Stimulated activated CD4-positive, alpha-beta T cell treated with anti-CD3 and anti-CD28 coated beads, TNF-alpha, amount 100 ng/mL, for 1 hour (primary cell): ENCODE measurements at places on chromosomes 6 and 20.

- DNase-seq: no peak
Measured at GRCh38 chr20:54132612-54133433, 41.0 kb downstream of the CYP24A1 start.

- DNase-seq: no peak
Measured at GRCh38 chr20:22630701-22631100, 46.3 kb upstream of the FOXA2 start.

GRCh38 chr6:3165631-3166534 is 8.5 kb upstream of the TUBB2A start:
- no peak for DNase-seq

- no peak for DNase-seq
Measured at GRCh38 chr6:3671382-3671781, 80.1 kb downstream of the PXDC1 start.

DNA sequence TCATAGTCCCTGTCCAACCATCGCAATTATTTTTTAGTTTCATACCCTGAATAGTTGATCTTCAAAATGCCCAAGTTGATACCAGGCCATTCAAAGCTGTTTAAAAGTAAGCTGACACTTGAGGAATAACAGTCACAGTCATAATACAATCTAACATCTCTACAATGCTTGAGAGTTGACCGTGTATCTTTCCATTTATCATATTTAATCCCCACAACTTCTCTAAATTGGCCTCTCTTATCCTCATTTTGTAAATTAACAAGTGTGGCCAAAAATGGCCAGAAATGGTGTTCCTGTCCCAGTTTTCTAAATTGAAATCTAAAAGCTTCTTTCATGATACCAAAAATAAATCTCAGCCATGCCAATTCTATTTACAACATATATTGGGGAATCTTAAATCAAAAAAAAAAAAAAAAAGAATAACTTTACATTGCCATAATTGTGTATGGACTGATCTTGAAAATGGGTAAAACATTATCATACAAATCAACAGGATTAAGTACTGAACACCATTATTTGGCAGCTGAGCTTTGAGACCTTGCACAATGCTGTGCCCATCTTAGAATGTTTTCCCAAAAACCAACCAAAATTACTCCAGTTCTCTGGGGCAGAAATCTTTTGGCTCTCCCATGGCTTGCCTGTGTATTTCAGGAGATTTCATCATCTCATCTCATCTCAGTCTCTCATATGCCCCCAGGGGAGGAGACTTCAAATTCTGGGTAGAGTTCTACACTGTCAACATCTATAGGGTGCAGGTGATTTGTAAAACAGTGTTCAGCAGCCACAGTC is 448.7 kb upstream of the JARID2 start:
- DNase-seq: no peak

DNA sequence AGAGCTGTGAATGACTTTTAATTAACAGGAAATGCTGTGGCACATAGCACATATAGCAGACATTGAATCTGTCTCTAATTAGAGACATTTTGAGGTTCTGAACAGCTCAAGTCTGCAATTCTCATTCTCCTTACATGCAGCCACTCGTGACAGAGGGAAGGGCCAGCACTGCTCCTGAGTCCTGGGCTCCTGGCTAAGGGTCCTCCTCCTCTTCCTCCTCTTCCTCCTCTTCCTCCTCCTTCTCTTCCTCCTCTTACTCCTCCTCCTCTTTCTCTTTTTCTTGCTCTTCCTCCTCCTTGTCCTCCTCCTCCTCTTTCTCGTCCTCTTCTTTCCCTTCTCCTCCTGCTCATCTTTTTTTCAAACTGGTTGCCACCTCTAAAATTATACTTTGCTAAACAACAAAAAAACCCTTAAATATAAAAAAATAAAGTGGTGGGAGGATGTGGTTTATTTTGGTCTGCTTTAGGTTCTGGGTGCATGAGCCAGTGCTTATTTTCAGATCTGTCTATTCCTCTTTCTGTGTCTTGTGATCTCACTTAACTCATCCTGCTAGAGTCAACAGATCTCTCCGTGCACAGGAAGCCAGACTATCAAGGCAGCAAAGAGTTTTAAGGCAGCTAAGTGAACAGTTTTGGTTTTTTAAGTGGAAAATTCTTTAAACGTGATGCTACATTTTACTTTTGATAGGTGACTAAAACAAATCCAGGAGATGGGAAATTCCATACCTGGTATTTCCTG is 159.3 kb downstream of the CD83 start:
- DNase-seq: no peak

- DNase-seq: no peak
Measured at GRCh38 chr6:133973109-133973971, 20.3 kb downstream of the TBPL1 start.

- no peak for DNase-seq
Measured at GRCh38 chr20:60641879-60642447, 610.1 kb upstream of the CDH4 start.

GRCh38 chr6:43669922-43670622 is 17.5 kb downstream of the MRPS18A start:
- no peak for DNase-seq

DNA sequence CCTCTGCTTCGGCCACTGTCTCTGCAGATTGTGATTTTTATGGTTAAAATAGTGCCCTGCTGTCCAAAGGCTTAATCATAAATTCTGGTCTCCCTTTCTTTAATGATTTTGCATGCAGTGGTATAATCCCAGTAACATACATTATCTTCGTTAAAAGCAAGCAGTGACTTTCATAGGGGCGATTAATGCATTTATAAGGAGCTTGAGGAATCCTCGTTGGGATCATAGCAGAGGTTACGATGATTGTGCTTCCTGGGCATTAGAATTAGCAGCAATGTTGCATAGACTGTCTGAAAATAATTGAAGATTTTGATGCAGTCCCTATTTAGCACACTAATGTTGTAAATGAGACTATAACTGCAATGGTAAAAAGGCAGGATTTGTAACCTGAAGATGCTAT is 181.3 kb downstream of the PRL start:
- DNase-seq: no peak

DNA sequence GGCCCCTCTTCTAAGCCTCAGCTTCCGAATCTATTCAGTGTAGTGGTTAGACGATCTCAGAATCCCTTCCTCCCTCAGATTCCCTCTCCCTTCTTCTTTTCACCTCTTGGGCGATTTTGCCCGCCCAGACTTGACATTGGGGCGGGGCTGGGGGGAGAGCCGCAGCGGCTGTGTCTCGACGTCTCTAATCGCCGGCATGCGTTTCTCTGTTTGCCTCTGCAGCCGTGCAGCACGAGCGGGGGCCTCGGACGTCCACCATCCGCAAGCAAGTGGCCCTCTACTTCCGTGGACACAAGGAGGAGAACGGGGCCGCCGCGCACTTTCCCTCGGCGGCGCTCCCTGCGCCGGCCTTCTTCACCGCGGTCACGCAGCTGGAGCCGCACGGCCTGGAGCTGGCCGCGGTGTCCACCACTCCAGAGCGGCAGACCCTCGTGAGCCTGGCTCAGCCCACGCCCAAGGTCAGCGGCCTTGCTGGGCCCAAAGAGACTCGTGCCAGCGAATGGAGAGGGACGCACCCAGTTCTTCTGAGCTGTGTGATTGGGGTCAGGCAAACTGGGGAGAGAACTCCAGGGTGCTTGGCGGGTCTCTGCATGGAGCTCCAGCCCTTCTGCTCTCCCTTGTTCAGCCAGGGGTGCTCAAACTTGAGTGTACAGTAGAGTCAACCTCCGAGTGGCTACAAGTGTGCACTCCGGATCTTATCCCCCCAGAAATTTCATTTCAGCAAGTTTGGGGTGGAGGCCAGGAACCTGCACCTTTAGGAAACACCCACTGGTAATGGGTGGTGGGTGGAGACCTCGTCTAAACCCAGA is 10.7 kb downstream of the NR2E1 start:
- no peak for DNase-seq

- DNase-seq: no peak
Measured at GRCh38 chr6:132445201-132445951, 44.1 kb upstream of the MOXD1 start.

- no peak for DNase-seq
Measured at GRCh38 chr6:106533054-106533453, 96.2 kb downstream of the RTN4IP1 start.

DNA sequence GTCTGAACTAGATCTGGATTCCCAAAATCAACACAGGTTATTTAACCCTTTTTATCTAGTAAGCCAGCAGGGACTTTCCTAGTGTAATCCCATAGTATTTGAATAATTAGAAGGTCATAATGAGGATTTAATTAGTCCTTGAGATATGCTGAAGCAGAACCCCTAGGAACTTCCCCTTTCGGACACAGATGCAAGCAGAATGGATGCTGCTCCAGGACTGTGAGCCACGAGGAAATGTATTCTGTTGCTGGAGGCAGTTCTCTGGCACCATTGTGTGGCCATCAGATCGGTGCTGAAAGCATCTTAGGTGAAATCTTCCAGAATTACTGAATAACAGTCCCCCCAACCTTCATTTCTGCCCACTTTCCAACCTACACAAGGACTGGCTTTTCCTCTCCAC is 206.9 kb downstream of the TMEM242 start:
- DNase-seq: no peak

GRCh38 chr6:91653895-91654294 is 1067.0 kb upstream of the MAP3K7 start:
- no peak for DNase-seq

DNA sequence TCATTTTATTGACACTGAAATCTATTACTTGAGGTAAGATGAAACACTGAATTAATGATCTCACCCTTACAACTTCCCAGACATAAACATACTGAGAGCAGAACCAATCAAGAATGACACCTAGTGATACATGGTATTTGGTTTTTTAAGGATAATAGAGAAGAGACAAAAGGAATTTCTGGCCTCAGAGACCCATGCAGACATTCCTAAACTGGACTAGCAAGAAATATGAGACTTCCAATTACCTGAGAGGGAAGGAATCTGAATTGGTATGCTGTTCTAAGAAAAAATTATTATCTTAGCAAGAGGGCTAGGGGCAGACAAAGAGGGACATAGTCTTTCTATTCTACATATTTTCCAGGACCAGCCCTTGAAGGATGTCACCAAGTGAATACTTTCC is 141.1 kb downstream of the BMP5 start:
- DNase-seq: no peak

DNA sequence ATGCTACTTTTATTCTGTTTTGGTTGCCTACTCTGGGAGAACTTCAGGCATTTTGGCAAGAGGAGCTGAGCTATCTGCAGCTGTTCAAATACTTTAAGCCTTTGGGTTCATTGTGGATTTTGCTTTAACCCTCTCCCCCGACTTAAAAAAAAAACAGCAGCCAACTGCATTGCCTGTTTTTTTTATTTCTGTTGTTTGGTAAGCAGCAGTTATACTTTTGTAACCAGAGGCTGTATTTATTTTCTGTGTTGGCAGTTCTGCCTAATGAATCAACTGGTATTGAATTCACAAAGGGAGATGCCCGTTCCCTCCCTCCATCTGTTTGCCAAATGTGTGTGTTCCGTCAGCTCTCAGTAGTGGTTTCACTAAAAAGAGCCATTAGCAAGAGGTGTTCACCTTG is 484.0 kb downstream of the UTRN start:
- DNase-seq: no peak

- DNase-seq: no peak
Measured at GRCh38 chr20:3787324-3788014, 929 bp upstream of the CENPB start.

DNA sequence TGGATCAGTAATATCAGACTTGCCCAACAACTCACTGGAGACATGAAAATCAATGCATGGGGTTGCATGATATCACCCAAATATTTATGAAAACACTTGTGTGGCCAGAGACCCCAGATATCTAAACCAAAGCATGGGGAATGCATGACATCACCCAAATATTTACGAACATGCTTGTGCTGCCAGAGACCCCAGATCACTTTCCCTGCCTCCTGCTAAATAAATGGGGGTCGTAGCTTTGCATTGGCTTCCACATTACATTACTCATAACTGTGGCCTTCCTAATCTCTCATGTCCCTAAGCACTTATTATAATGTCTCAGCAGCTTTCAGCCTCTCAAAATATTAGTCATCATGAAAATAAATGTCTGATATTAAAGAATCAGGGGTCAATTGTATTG is 838.0 kb upstream of the DEFB115 start:
- DNase-seq: no peak

GRCh38 chr20:59164686-59165391 is 1.2 kb downstream of the ZNF831 start:
- no peak for DNase-seq

DNA sequence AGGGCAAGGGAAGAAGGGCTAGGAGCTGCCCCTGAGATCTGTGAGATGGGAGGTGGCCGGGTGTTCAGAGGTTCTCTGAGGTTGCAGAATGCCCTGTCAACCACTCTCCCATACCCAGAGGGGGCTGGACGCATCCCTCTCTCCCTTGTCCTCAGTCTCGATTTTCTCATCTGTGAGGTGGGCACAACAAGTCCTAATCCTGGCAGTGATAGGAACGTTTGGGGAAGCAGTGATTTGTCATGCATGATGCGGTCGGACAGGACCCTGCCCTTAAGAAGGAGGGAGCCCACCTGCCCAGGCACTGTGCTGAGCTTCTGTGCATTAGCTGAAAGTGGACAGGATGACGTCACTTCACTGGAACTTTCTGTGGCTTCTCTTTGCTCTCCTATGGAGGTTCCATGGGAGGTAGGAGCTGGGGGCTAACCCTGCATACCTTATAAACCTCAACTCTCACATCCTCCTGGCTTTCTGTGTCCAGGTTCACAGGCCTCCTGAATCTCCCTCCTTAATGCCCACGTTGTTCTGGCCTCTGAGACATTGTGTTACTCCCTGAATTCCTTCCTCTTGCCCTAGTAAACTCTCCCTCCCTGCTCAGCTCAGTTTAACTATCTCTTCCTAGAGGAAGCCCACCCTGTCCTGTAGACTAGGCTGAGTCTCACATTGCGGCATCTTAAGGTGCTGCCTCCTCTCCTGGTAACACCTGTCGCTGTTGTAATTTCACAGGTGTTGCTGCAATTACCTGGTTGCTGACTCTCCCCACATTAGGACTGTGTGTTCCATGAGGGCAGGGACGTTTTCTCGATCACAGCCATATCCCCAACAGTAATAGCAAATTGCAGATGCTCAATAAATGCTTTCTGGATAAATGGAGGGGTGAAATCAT is 30.1 kb upstream of the CSNK2A1 start:
- DNase-seq: no peak

DNA sequence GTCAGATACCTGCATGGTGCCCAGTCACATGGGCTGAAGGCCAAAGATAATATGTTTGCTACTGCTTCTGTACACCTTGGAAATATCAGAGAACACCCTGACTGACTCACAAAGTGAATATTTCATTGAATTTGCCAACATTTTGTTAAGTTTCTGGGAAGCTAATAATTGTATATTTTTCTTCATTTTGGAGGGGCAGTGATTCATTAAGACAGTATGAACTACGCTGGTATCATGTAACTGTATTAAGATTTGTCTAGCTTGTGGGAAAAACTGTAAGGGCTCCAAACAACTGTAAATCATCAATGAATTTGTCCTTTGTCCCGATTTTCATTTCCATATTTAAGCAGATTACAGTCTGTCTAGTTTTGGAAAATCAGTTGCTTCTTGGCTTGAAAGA is 102.3 kb upstream of the CCN2 start:
- no peak for DNase-seq
